ENCODE measurements at places on chromosomes 2 and 18.
A peak's percentile ranks its signal among the peaks of the same experiment; 100 is the strongest.

DNA sequence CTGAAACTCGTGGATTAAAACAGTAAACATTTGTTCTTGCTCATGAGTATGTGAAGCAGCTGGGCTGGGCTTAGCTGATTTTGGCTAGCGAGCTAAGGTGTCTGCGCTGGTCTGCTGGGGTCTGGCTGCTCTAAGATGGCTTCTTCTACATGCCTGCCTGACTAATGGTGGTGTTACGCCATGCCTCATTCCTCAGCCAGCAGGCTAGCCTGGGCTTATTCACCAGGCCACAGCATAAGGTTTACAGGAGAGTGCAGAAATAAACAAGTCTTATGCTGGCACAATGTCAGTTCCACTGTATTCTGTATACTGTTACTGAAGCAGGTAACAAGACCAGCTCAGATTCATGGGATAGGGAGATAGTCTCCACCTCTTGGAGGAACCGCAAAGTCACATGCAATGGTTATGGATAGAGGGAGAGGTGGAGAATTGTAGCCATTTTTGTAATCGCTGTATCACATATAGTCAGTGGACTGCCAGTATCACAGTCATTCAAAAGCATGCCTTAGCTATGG is 80.0 kb downstream of the RHBDD1 start:
- H3K4me1 ChIP-seq = peaks cover 9% of the 10 kb centered on the region
- no peak for DNase-seq

DNA sequence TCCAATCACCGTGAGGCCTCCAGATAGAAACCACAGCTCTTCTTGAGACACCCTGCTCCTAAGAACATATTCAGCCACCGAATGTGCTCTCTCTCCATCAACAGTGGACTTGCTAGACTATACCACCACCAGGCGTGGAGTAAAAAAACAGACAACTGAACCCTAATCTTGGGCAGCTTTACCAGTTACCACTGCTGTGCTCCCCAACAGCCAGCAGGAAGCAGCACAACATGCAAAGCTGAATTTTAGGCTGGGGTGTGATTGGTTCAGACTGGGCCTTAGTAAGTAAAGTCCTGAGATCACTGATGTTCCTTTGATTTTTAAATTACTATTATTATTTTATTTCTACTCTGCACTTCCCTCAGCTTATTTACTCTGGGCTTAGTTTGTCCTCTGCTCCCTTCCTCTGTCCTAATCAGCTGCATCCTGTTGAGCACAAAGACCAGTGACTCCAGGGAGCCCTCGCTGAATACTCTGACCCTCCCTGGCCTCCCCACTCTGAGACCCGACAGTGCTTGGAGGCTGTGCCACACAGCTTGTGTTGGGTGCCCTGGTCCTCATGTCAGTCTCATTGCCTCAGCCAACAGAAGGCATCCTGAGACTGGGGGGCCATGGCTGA is 21.9 kb downstream of the MRPL35 start:
- peaks cover 9% of the 10 kb centered on the region for H3K36me3 ChIP-seq
- H3K4me1 ChIP-seq = peaks cover 23% of the 10 kb centered on the region
- no peak overlapping the region for H3K4me3 ChIP-seq
- peak; percentile 73 for DNase-seq

GRCh38 chr2:68483011-68483410 is 15.6 kb downstream of the APLF start:
- H3K27ac ChIP-seq = no peak overlapping the region
- peaks cover 4% of the 10 kb centered on the region for H3K4me1 ChIP-seq
- no peaks in the 10 kb centered on the region for H3K36me3 ChIP-seq
- DNase-seq = no peak
- no peaks in the 10 kb centered on the region for H3K27me3 ChIP-seq

DNA sequence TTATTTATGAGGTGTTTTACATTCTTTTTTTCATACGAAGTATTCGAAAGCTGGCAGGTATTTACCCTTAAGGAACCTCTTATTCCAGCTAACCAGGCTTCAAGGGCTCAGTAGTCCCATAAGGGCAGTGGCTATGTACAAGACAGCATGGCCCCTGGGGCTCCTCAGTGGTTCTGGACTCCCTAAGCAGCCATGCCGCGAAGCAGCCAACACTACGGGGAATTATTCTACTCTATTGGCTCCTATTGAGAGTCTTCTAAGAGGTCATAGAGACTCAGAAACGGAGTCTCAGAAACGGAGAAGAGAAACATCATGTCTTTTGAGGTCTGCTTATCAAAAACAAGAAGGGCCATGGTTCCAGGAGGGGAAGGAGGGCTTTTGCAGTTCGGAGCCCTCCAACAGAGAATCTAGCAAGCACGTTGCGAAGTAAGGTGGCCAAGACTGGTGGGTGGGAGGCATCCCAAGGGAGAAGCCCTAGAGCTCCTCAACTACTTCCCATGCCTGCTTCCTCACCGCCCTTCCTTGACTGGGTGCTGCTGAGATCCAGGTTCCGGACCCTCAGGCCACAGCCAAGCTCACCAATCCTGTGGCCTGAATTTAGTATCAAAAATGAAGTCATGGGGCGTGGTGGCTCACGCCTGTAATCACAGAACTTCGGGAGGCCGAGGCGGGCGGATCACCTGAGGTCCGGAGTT is 109.7 kb downstream of the INO80D start:
- no peaks in the 10 kb centered on the region for H3K4me1 ChIP-seq
- DNase-seq = peak; percentile 22
- H3K36me3 ChIP-seq = no peaks in the 10 kb centered on the region
- H3K27ac ChIP-seq = no peak overlapping the region
- H3K4me3 ChIP-seq = no peak overlapping the region

- H3K4me3 ChIP-seq = no peak overlapping the region
- no peaks in the 10 kb centered on the region for H3K27me3 ChIP-seq
- no peaks in the 10 kb centered on the region for H3K4me1 ChIP-seq
- no peak for DNase-seq
- no peak overlapping the region for H3K27ac ChIP-seq
These were observed 72.6 kb downstream of the SLC66A2 start for GRCh38 chr18:79878741-79879378.

GRCh38 chr2:208713066-208713745 is 306.6 kb downstream of the PTH2R start:
- no peaks in the 10 kb centered on the region for H3K27me3 ChIP-seq
- H3K4me3 ChIP-seq = no peak overlapping the region

GRCh38 chr2:164335947-164336346 is 285.3 kb downstream of the GRB14 start:
- H3K36me3 ChIP-seq = no peaks in the 10 kb centered on the region
- no peak for DNase-seq
- H3K4me3 ChIP-seq = no peak overlapping the region
- no peaks in the 10 kb centered on the region for H3K4me1 ChIP-seq
- no peak overlapping the region for H3K27ac ChIP-seq

DNA sequence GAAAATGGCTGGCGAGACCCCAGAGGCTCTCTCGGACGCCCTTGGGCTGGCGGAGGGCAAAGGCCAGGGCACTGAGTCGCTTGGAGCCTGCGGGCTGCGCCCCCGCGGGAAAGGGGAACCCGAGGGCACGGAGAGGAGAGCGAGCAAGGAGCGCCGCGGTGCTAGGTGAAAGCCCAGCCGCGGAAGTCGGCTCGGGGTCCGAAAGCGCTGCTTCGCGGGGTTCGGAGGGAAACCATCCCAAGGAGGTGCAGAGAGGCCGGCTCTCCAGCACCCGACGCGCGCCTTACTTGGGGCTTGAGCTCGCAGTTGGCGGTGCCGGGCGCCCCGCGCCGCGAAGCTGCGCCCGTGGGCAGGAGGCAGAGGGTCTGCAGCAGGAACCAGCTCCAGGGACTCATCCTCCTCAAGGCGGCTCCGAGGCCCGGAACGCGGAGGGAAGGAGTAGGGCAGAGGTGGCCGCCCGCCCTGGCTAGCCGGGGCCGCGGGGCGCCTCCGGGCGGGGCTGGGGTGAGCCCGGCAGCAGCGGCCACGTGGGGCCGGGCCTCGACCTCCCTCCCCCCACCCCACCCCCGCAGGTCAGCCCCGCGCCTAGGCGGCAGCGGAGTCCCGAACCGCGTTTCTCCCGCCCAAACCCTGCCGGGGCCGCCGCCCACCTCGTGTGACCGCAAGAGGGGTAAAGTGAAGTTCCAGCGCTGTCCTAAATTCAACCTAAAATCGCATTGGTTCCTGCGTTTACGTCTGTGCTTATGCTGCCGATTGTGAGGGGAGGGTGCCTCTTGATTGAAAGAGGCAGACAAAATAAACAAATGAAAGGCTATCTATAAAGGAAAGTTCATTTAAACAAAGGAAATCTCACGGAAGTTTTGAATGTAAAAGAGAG is at the start of gene TRABD2A:
TSS of gene TRABD2A (minus strand) at position 440 of the 877 bp plus-strand sequence. CDS start at position 395, 45 bp downstream.
- no peaks in the 10 kb centered on the region for H3K27me3 ChIP-seq
- peak within 1 kb of the TSS; percentile 89 for H3K27ac ChIP-seq
- peaks cover 2% of the 10 kb centered on the region for H3K36me3 ChIP-seq
- H3K4me3 ChIP-seq = peak within 1 kb of the TSS; percentile 92
- H3K4me1 ChIP-seq = peaks cover 46% of the 10 kb centered on the region
- peak; percentile 72 for DNase-seq

- no peaks in the 10 kb centered on the region for H3K36me3 ChIP-seq
- peaks cover 16% of the 10 kb centered on the region for H3K27me3 ChIP-seq
- no peak overlapping the region for H3K4me3 ChIP-seq
- H3K4me1 ChIP-seq = peaks cover 5% of the 10 kb centered on the region
- DNase-seq = no peak
- H3K27ac ChIP-seq = no peak overlapping the region
These were observed 132.2 kb downstream of the FMNL2 start for GRCh38 chr2:152466980-152467676.

- H3K27me3 ChIP-seq = peaks cover 2% of the 10 kb centered on the region
- no peak overlapping the region for H3K27ac ChIP-seq
- no peaks in the 10 kb centered on the region for H3K4me1 ChIP-seq
- H3K4me3 ChIP-seq = no peak overlapping the region
- no peaks in the 10 kb centered on the region for H3K36me3 ChIP-seq
These were observed 168.1 kb downstream of the AFF3 start for GRCh38 chr2:99974275-99974674.

DNA sequence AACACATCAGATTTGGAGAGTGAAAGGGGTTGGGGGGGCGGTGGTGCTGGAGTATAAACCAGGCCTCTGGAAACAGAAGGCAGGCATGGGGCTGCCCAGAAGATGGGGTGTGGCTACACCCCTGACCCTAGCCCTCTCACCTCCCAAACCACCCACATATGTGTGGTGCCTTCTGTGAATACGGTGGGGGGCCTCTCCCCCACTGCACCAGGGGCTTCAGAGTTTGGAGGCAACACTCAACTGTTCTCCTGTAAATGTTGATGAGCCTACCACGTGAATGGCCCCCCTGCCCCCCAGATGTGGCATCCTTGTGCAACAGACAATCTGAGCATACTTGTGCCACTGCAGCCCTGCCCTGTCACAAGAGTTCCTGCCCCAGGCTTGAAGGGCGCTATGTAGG is 19.5 kb downstream of the FBXO41 start:
- H3K27me3 ChIP-seq = no peaks in the 10 kb centered on the region
- no peak for DNase-seq
- no peak overlapping the region for H3K4me3 ChIP-seq
- H3K4me1 ChIP-seq = peaks cover 22% of the 10 kb centered on the region
- H3K27ac ChIP-seq = no peak overlapping the region
- H3K36me3 ChIP-seq = peaks cover 8% of the 10 kb centered on the region

DNA sequence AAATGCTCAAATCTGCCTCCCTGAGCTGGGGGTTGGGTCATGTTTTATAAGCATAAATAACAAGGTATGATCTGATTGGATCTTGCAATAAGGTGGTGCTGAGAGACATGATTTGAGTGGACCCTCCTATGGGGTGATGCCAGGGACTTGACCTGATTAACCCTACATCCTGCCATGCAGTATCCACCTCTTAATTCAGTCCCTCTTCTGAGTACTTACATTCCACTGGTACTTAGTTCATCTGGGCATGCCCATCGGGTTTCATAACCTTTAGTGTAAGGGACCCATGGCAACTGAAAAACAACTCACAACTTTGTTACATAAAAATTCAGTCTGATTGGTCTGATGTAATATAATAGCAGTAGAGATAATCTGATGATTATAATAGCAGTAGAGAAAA is 397.9 kb upstream of the HNMT start:
- no peaks in the 10 kb centered on the region for H3K36me3 ChIP-seq
- DNase-seq = no peak
- H3K27me3 ChIP-seq = no peaks in the 10 kb centered on the region
- H3K4me3 ChIP-seq = no peak overlapping the region
- H3K4me1 ChIP-seq = no peaks in the 10 kb centered on the region
- H3K27ac ChIP-seq = no peak overlapping the region

GRCh38 chr18:46632401-46633071 is 24.5 kb downstream of the LOXHD1 start:
- H3K27ac ChIP-seq = no peak overlapping the region
- peaks cover 18% of the 10 kb centered on the region for H3K4me1 ChIP-seq
- no peak overlapping the region for H3K4me3 ChIP-seq
- peaks cover 1% of the 10 kb centered on the region for H3K36me3 ChIP-seq

DNA sequence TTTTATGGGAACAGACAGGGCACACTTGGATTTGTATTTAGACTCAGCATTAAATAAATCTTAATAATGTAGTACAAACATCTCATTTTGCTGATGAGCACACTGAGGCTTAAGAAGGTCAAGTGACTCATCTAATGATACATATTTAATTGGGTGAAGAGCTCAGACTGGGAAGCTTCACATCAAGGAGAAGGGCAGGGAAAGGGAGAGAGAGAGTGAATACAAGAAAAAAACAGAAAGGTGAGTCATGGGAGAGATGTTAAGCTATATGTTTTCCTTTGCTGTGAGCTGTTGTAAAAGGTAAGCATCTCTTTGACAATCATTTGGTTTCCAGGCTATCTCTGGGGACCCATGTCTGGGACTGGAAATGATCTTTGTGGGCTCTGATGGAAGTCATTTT is 277.8 kb downstream of the SETBP1 start:
- DNase-seq = no peak
- H3K27ac ChIP-seq = no peak overlapping the region
- peaks cover 8% of the 10 kb centered on the region for H3K36me3 ChIP-seq
- no peaks in the 10 kb centered on the region for H3K4me1 ChIP-seq

DNA sequence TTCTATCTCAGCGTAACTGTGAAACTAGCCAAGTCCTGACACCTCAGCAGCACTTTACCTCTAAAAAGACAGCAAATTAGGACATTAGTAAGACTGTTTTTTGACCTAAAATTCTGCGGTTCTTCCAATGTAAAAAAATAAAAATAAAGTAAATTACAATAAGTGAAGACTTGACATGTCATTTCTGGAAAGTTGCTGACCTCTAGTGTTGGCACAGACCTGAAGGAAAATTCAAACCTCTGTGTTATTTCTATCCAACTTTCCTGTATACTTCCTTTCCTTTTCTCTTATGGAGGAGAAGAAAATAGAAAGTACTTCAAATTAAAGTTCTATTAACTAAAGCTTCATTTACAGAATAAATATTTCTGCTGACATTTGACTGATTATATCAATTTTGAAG is 110.6 kb downstream of the TMEM182 start:
- no peaks in the 10 kb centered on the region for H3K36me3 ChIP-seq
- no peaks in the 10 kb centered on the region for H3K4me1 ChIP-seq
- no peaks in the 10 kb centered on the region for H3K27me3 ChIP-seq

DNA sequence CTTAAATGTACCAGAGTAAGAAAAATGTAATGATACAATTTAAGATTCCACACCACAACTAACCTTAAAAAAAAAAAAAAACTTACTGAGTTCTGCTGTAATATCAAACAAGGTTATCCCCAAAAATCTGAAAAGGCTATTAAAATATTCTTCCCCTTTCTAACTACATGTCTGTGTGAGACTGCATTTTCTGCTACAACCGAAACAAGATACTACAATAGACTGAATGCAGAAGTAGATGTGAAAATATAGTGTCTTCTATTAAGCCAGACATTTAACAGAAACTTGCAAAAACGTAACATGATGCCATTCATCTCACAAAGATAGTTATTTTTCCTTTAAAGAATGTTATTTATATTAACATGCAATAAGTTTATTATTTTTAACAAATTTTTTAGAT is 16.2 kb downstream of the SS18 start:
- H3K27ac ChIP-seq = no peak overlapping the region
- peaks cover 3% of the 10 kb centered on the region for H3K4me1 ChIP-seq
- no peak overlapping the region for H3K4me3 ChIP-seq
- peaks cover 68% of the 10 kb centered on the region for H3K36me3 ChIP-seq

Data from activated CD8-positive, alpha-beta memory T cell treated with anti-CD3 and anti-CD28 coated beads, Interleukin-2, amount 10 ng/mL, durations not matched to agents 7 days and 5 days (primary cell).